ENCODE measurements at places on chromosomes 4 and X. TPM values are rescaled to one million over a fixed set of nuclear protein-coding genes. Genes with fewer than 3 reads are reported as not detected.

- DNase-seq: no peak
Measured at GRCh38 chr4:12933760-12934221, 550.3 kb downstream of the RAB28 start.

- no peak for DNase-seq
Measured at GRCh38 chrX:135737366-135738071, 24.1 kb downstream of the CT45A1 start.

- DNase-seq: no peak
Measured at GRCh38 chr4:67764183-67764582, 10.0 kb upstream of the GNRHR start.

- DNase-seq: no peak
Measured at GRCh38 chrX:9676738-9677097, 88.9 kb downstream of the GPR143 start.

- DNase-seq: no peak
Measured at GRCh38 chr4:15349531-15349935, 78.3 kb upstream of the C1QTNF7 start.

SLC25A53 gene
- 8.1 TPM for total RNA-seq

ATP5ME gene
- total RNA-seq: 131 TPM

GC gene
- not detected for total RNA-seq

GSX2 gene
- not detected for total RNA-seq

H2BW2 gene
- total RNA-seq: not detected
